ENCODE measurements at places on chromosomes 7 and 10.

GRCh38 chr7:131004371-131004770 is 270.4 kb upstream of the KLF14 start:
- H3K36me3 ChIP-seq: peaks cover 7% of the 10 kb centered on the region
- no peaks in the 10 kb centered on the region for H3K27me3 ChIP-seq
- H3K4me1 ChIP-seq: peaks cover 69% of the 10 kb centered on the region
- no peak overlapping the region for H3K4me3 ChIP-seq

- no peaks in the 10 kb centered on the region for H3K27me3 ChIP-seq
- no peak for DNase-seq
- no peaks in the 10 kb centered on the region for H3K4me1 ChIP-seq
- H3K4me3 ChIP-seq: no peak overlapping the region
- H3K36me3 ChIP-seq: no peaks in the 10 kb centered on the region
Measured at GRCh38 chr10:43000021-43000411, 76.9 kb upstream of the RET start.

DNA sequence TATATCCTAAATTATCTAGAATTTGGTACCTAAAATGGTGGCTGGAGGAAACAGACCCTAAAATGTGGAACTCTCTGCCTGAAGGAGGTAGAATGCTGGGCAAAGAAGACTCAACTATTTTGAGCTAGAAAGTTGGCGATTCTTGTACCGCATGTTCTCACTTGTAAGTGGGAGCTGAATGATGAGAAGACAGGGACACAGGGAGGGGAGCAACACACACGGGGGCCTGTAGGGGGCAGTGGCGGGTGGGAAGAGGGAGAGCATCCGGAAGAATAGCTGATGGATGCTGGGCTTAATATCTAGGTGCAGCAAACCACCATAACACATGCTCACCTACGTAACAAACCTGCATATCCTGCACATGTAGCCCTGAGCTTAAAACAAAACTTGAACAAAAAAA is 250.6 kb downstream of the CALN1 start:
- no peaks in the 10 kb centered on the region for H3K36me3 ChIP-seq
- no peak overlapping the region for H3K4me3 ChIP-seq
- H3K4me1 ChIP-seq: no peaks in the 10 kb centered on the region
- DNase-seq: no peak
- no peaks in the 10 kb centered on the region for H3K27me3 ChIP-seq

- H3K4me3 ChIP-seq: peak overlapping the region; percentile 29
- H3K27ac ChIP-seq: peak overlapping the region; percentile 98
- H3K27me3 ChIP-seq: no peaks in the 10 kb centered on the region
- peaks cover 30% of the 10 kb centered on the region for H3K4me1 ChIP-seq
- no peaks in the 10 kb centered on the region for H3K36me3 ChIP-seq
- no peak for DNase-seq
Measured at GRCh38 chr10:7260412-7260900, 150.4 kb downstream of the SFMBT2 start.

- H3K27me3 ChIP-seq: peaks cover 21% of the 10 kb centered on the region
- H3K4me3 ChIP-seq: no peak overlapping the region
- H3K27ac ChIP-seq: no peak overlapping the region
- no peak for DNase-seq
- peaks cover 1% of the 10 kb centered on the region for H3K4me1 ChIP-seq
Measured at GRCh38 chr10:124378881-124379471, 39.7 kb downstream of the OAT start.

- H3K4me1 ChIP-seq: peaks cover 55% of the 10 kb centered on the region
- peaks cover 3% of the 10 kb centered on the region for H3K27me3 ChIP-seq
- peak overlapping the region; percentile 90 for H3K4me3 ChIP-seq
- H3K27ac ChIP-seq: peak overlapping the region; percentile 85
Measured at GRCh38 chr10:132329565-132330485, 2.2 kb upstream of the LRRC27 start.

DNA sequence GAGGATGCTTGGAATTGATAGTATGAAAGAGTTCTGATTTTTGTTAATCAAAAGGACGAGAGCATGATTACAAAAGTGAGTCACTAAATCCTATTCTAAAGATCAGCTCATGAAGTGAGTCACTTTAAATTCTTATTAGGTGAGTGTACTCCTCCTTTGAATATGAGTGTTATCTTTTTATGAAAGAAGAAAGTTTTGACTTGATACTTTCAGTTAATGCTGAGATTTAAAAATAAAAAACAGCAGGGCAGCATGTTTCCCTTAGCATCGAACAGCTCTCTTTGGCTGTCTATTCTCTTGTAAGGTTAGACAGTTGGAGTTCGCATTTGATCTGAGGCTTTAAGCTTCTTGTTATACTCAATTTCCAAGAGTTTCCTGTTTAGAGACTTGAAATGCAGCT is 222.0 kb downstream of the TWIST1 start:
- H3K27ac ChIP-seq: no peak overlapping the region
- DNase-seq: no peak
- H3K27me3 ChIP-seq: no peaks in the 10 kb centered on the region
- H3K4me3 ChIP-seq: no peak overlapping the region
- no peaks in the 10 kb centered on the region for H3K36me3 ChIP-seq

GRCh38 chr10:43665054-43665453 is 16.4 kb upstream of the ZNF32 start:
- no peak overlapping the region for H3K4me3 ChIP-seq
- no peak overlapping the region for H3K27ac ChIP-seq
- no peak for DNase-seq
- peaks cover 11% of the 10 kb centered on the region for H3K4me1 ChIP-seq

- peaks cover 2% of the 10 kb centered on the region for H3K36me3 ChIP-seq
- H3K4me3 ChIP-seq: peak overlapping the region; percentile 85
- H3K27ac ChIP-seq: no peak overlapping the region
- H3K4me1 ChIP-seq: peaks cover 48% of the 10 kb centered on the region
- no peak for DNase-seq
- peaks cover 69% of the 10 kb centered on the region for H3K27me3 ChIP-seq
Measured at GRCh38 chr7:114084472-114085312, 165.9 kb upstream of the PPP1R3A start.

DNA sequence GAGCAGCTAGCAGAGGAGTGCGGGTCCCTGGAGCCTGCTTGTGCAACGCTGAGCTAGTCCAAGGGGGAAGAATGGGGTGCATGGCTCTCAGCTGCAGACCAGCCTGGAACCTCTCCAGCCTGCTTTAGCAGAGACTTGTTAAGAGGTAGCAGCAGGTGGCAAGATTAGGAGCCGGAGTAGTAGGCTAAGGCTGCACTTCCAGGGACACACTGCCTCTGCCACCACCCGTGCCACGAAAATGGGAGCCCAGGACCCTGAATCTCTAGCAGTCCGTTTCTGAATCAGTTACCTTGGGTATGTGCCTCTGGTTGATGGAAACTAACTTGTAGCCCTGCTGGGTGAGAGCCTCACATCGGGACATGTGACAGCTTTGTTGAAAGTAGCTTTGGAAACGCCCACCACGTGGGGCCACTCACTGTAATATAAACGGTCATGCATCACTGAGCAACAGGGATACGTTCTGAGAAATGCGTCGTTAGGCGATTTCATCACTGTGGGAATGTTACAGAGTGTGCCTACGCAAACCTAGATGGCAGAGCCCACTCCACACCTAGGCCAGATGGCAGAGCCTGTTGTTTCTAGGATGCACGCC is 25.9 kb downstream of the HTRA1 start:
- no peaks in the 10 kb centered on the region for H3K36me3 ChIP-seq
- H3K4me3 ChIP-seq: no peak overlapping the region
- H3K4me1 ChIP-seq: no peaks in the 10 kb centered on the region
- H3K27ac ChIP-seq: no peak overlapping the region
- no peak for DNase-seq

DNA sequence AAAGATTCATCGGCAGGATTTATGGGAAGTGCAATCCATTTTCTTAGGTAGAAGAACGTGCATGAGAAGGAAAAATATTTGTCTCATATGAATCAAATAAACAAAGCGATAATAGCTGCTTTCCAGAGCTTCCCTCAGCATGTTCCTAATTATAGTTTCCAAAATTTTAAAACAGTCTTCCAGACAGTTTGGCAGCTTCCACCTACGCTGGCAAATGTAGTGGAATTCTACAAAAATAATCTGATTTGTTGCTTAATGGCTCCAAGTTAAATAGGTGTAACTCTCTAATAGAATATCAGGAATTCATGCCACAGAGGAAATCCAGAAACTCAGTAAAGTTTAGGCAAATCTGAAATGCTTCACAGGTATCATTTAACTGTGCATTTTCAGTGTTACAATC is 23.3 kb upstream of the AGBL3 start:
- no peak for DNase-seq
- H3K27ac ChIP-seq: no peak overlapping the region
- peaks cover 9% of the 10 kb centered on the region for H3K4me1 ChIP-seq
- peaks cover 1% of the 10 kb centered on the region for H3K27me3 ChIP-seq
- H3K36me3 ChIP-seq: no peaks in the 10 kb centered on the region

DNA sequence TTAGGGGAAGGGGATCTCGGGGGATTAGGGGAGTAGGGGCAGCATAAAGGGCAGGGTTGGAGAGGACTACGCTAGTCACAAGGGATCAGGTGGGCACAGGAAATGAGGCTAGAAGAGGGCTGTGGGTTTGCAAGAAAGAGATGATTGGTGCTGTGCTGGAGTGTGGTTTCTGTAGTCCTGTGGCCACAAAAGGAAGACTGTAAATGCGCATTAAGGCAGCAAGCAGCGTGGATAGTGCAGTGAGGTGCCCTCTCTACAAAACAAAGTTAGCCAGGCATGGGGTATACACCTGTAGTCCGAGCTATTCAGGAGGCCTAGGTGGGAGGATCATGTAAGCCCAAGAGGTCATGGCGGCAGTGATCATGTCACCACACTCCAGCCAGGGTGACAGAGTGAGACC is 212.1 kb downstream of the MLLT10 start:
- H3K4me3 ChIP-seq: peak overlapping the region; percentile 11
- H3K36me3 ChIP-seq: no peaks in the 10 kb centered on the region
- peaks cover 11% of the 10 kb centered on the region for H3K4me1 ChIP-seq
- peak; percentile 18 for DNase-seq
- H3K27ac ChIP-seq: peak overlapping the region; percentile 85
- H3K27me3 ChIP-seq: no peaks in the 10 kb centered on the region

- H3K4me3 ChIP-seq: no peak overlapping the region
- H3K27ac ChIP-seq: no peak overlapping the region
Measured at GRCh38 chr10:117218654-117219053, 21.4 kb downstream of the KCNK18 start.

- H3K27me3 ChIP-seq: peaks cover 48% of the 10 kb centered on the region
- no peak for DNase-seq
- no peaks in the 10 kb centered on the region for H3K36me3 ChIP-seq
- no peak overlapping the region for H3K27ac ChIP-seq
- no peak overlapping the region for H3K4me3 ChIP-seq
Measured at GRCh38 chr7:30975256-30975899, 11.6 kb downstream of the GHRHR start.

DNA sequence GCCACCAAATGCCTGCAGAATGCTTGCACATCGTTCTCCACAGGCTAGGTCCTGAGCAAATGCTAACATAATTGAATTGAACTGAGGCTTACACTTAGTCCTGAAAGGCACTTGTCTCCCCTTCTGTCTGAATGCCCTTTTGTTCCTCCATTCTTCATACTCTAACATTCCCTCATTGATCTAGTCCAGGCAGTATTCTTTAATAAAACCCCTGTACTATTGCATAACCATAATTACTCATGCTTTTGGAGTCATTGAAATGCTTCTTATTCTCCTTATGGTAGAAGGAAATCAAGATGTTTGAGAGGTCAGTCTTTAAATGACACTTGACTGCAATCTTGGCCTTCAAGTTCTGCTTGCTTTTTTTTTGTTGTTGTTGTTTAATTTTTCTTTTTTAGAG is 7.1 kb downstream of the PI4K2A start:
- peak overlapping the region; percentile 66 for H3K27ac ChIP-seq
- H3K4me3 ChIP-seq: no peak overlapping the region
- peaks cover 27% of the 10 kb centered on the region for H3K4me1 ChIP-seq
- H3K27me3 ChIP-seq: no peaks in the 10 kb centered on the region
- H3K36me3 ChIP-seq: peaks cover 12% of the 10 kb centered on the region

DNA sequence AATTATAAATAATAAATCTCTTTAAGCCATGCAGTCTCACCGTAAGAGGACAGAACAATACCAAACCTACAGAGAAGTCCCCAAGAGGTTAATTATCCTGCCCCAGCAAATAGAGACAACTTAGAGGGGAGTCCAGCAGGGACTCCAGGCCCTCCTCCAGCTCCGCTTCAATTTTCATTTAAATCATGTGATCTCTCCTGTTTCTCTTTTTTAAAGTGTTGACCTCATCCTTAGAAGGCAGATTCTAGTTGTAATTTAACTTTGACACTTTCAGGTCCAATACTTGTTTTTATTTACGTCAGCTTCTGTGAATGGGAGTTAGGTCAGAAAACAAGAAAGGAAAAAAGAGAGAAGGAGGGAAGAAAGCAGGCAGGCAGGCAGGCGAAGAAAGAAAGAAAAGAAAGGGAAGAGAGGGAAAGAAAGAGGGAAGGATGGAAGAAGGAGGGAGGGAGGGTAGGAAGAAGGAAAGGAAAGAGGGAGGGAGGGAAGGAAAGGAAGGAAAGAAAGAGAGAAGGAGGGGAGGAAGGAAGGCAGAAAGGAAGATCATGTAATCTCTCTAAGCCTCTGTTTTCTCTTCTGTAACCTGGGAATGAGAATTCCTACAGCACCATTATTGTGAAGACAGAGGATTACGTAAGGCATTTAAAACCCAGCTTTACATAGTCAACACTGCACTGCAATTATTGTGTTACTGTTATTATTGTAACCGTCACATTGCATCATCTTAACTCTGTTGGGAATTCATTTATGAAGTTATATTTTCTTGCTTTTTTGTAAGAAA is 227.7 kb downstream of the SKIDA1 start:
- no peak overlapping the region for H3K27ac ChIP-seq
- no peaks in the 10 kb centered on the region for H3K36me3 ChIP-seq
- H3K27me3 ChIP-seq: peaks cover 4% of the 10 kb centered on the region
- DNase-seq: no peak
- H3K4me3 ChIP-seq: no peak overlapping the region

- DNase-seq: no peak
- peaks cover 23% of the 10 kb centered on the region for H3K27me3 ChIP-seq
- no peaks in the 10 kb centered on the region for H3K4me1 ChIP-seq
- no peak overlapping the region for H3K27ac ChIP-seq
Measured at GRCh38 chr10:130403153-130404075, 267.2 kb downstream of the GLRX3 start.

- no peak for DNase-seq
- no peak overlapping the region for H3K4me3 ChIP-seq
- peaks cover 97% of the 10 kb centered on the region for H3K36me3 ChIP-seq
- no peaks in the 10 kb centered on the region for H3K27me3 ChIP-seq
- H3K4me1 ChIP-seq: peaks cover 7% of the 10 kb centered on the region
Measured at GRCh38 chr7:5218564-5219360, 28.7 kb downstream of the WIPI2 start.

DNA sequence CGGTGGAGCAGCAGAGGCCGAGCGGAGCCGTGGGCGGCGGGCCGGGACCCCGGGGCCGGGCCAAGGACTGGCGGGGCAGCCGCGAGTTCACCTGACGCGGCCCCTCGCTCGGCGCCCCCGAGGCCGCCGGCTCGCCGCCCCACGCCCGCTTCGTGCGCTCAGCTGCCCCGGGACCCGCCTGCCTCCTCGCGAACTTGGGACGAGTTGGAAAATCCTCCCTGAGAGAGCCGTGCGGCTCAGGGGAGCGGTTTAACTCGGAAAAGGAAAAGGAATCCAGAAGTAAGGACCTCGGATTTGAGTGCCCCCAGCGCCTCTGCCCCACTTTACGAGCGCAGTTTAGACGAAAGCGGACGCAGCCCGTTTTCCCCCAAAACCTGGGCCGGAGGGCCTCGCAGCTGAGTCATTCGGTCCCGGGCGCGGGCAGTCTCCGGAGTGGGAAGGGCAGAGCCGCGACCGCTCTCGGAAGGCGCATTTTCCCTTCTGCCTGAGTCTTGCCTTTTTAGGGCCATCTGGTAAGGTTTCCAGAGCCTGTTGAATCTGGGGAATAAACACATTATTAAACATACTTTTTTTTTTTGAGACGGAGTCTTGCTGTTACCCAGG is 744 bp downstream of the CREM start:
- H3K4me3 ChIP-seq: peak overlapping the region; percentile 97
- H3K27ac ChIP-seq: peak overlapping the region; percentile 99
- DNase-seq: peak; percentile 54
- H3K36me3 ChIP-seq: no peaks in the 10 kb centered on the region
- H3K4me1 ChIP-seq: peaks cover 58% of the 10 kb centered on the region
